ENCODE measurements at places on chromosomes 6 and 20.

DNA sequence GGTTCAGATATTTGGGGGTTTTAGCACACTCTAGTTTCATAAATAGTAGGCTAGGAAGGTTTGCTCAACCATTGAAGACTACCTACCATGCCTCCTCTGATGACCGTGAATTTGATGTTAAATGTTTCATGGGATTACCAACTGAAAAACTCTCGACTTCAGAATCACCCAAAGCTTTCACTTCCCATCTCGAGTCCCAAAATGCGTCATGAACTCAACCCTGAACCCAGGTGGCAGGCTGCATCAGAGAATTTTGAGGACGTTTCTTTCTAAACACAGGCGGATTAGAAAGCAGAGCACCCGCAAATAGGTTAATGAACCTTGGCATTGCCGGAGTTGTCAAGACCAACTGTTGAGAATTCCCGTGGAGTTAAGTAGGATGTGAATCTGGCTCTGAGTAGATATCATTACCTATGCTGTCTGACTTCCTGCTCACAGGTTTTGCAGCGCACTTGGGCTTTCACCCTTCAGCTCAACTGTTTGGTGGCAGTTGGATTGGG is 98.4 kb upstream of the ADTRP start:
- no peak for DNase-seq

- no peak for DNase-seq
Measured at GRCh38 chr6:150759483-150759882, 106.0 kb upstream of the MTHFD1L start.

DNA sequence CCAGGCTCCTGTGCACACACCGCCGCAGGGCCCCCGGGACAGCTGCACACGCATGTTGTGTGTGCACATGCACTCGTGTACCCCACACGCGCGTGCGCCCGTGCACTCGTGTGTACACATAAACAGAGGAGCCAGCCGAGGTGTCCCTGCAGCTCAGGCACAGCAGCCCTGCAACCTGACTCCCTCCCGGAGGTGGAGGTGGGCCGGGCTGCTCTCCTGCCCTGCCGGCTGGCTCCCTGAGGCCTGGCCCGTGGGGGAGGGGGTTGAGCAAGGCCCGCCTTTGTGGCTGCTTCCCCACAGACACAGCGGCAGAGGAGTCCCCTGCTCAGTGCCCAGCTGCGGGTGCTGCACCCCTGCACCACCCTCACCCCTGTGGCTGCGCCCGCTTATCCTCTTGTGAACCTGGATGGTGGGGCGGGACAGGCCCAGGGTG is 624 bp downstream of the RBBP8NL start:
- DNase-seq = no peak

DNA sequence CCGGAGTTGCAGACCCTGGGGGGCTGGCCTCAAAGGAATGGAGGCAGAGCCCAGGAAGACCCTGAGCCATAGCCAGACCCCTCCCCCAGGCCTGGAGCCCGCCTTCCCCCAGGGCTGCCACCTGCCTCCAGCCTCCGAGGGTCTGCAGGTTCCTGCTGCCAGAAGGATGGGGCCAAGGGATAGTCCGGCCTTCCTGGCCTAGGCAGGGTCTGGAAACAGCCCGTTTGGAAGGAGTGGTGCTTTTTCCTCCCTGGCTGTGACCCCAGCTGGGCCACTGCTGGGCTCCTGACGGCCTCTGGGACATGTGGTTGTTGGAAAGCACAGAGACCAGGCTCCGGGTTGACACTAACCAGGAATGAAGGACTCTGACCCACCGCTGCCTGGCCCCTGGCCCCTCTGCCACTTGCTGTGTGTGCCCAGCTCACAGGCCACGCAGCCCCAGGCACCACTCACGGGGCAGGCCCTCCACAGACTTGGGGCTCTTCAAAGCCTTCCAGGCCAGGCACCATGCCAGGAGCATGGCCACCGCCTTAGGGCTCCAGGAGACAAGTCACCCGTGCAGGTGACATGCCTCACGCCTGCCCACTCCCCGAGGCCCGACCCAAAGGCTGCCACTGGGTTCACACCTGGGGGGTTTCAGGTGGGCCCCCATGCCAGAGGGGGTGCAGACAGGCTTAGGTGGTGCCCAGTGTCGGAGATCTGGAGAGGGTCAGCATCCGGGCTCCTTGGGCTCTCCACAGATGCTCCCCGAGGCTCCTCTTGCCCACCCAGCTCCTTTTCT is 3.9 kb upstream of the LAMA5 start:
- no peak for DNase-seq

GRCh38 chr6:52376763-52377162 is 14.8 kb downstream of the PAQR8 start:
- DNase-seq = no peak

DNA sequence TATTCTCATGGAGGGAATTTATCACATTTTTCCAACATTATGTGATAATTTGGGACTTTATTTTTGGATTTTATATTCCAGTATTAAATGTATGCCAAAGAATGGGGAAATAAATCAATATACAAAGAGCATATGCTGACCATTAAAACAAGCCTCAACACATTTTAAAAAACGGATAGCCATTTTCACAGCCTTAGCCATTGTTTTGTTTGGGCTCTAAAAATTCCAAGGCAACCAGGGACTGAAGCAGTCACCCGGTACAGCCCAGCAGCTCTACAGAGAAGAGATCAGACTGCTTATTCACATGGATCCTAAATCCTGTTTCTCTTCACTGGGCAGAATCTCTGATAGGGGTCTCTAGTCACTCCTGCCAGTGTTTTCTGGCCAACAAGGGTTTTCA is 150.2 kb upstream of the OGFRL1 start:
- DNase-seq = no peak

DNA sequence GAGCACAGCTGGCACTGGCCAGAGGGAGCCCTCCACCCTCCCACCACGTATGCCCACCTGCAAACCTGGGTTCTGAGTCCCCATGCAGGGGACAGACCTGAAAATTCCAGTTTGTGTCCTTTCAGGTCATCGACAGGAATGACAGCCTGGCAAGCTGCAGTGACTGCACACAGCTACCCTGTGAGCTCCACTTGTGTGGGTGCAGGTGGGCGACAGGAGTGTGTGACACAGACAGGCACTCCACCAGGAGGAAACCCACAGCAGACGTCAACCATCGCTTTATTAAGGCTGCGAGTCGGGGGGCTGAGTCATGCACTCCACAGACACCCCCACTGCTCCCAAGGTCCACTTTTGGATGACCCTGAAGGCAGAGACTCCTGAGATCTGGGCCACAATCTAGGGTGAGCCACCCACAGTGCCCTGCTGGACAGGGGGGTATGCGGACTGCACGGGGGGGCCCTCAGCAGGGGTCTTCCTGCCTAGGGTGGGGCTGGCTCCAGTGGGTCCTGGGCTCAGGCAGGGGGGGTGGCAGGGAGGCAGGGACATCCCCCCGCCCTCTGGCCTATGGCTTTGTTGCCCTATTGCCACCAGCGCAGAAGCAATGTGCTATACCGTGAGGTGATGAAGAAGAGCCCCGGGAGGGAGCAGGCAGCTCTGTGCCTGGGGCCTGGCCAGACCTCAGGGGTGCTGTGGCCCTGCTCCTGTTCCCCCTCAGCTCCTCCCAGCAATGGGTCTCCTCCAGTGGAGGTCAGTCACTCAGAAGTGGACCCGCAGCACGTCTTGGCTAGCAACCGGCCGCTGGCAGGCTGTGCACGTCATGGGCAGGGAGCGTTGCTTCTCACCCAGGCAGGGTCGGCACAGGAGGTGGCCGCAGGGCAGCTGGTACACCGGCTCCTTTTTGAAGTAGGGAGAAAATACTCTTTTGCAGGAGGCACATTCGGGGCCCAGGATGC is 25.1 kb upstream of the AVP start:
- DNase-seq = no peak

- no peak for DNase-seq
Measured at GRCh38 chr20:31872406-31872805, 2.0 kb downstream of the TTLL9 start.

All from fibroblast of skin of right quadriceps (primary cell).